ENCODE measurements at places on chromosomes 11 and 22. TPM values are rescaled to one million over a fixed set of nuclear protein-coding genes. Genes with fewer than 3 reads are reported as not detected.

DNA sequence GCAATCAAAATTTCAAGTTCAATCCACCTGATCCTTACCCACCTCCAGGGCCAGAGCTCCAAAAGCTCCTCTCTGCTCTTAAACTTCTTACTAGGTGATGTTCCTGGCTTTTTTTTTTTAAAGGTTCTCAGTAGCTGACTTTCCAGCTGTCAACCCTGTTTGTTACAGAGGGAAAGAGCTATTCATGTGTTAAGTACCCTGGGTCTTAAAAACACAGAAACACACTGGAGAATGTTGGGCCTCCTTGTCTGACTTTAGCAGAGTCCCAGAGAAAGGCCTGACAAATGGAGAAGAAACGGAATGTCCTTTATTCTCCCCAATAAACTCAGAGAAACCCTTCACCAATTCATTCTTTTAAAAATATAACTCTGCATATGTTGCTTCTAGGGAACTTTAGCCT lies 3.2 kb downstream of the LRRC4C start:
- no peaks in the 10 kb centered on the region for H3K36me3 ChIP-seq
- H3K27ac ChIP-seq, result no peak overlapping the region
- no peaks in the 10 kb centered on the region for H3K4me1 ChIP-seq
- H3K27me3 ChIP-seq, result peaks cover 14% of the 10 kb centered on the region
- no peak for DNase-seq
- no peak overlapping the region for H3K4me3 ChIP-seq

DNA sequence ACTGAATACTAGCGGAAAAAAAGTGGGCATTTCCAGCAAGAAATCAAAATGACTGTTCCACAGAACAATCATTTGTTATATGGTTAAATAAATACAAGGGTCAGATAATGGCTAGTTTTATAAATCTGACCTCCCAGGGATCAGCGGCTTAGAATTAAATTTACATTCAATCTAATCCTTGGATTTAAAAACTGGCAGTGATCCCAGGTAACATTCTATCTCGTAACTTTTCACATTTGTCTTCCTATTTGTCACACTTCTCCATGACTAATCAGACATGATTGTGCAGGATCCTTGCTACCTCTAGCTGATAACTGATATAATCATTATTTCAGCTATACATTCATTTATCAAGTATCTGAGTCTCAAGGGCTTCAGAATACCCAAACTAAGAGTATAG lies 2.9 kb upstream of the MMP3 start:
- H3K27me3 ChIP-seq, result peaks cover 12% of the 10 kb centered on the region
- H3K36me3 ChIP-seq, result no peaks in the 10 kb centered on the region
- no peak overlapping the region for H3K4me3 ChIP-seq
- no peak for DNase-seq
- H3K4me1 ChIP-seq, result no peaks in the 10 kb centered on the region

Gene AMBRA1
- total RNA-seq, result 26.4 TPM

GRCh38 chr11:35859301-35859700 lies 84.6 kb upstream of the LDLRAD3 start:
- H3K27me3 ChIP-seq, result peaks cover 2% of the 10 kb centered on the region
- no peak overlapping the region for H3K4me3 ChIP-seq

Gene NUCB2
- total RNA-seq, result 59.9 TPM

- peak; percentile 11 for DNase-seq
- H3K36me3 ChIP-seq, result peaks cover 4% of the 10 kb centered on the region
- no peak overlapping the region for H3K27ac ChIP-seq
Observed at GRCh38 chr11:10208131-10208575, 85.9 kb downstream of the SBF2 start.

DNA sequence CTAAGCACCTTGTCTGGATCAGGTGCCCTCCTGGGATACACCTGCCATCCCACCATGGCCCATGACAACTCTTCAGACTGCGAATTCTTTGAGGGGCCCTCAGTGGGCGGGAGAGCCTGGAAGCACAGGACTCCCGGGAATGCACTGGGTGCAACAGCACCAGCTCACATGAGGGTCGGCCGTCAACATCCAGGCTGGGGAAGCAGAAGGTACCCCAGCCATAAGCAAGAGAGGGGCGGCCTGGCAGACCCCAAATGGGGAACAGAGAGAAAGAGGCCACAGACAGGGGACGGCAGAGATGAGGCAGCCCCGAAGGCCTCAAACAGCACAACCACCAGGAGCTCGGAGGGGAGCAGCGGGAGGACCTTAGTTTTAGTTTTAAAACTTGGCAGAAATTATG lies 94.4 kb downstream of the PHF21B start:
- H3K4me3 ChIP-seq, result no peak overlapping the region
- H3K36me3 ChIP-seq, result no peaks in the 10 kb centered on the region
- H3K27ac ChIP-seq, result no peak overlapping the region
- peaks cover 3% of the 10 kb centered on the region for H3K27me3 ChIP-seq

Gene ADORA2A
- total RNA-seq, result 31.3 TPM

Gene PNPLA5
- not detected for total RNA-seq

Gene SCGB1A1
- not detected for total RNA-seq

DNA sequence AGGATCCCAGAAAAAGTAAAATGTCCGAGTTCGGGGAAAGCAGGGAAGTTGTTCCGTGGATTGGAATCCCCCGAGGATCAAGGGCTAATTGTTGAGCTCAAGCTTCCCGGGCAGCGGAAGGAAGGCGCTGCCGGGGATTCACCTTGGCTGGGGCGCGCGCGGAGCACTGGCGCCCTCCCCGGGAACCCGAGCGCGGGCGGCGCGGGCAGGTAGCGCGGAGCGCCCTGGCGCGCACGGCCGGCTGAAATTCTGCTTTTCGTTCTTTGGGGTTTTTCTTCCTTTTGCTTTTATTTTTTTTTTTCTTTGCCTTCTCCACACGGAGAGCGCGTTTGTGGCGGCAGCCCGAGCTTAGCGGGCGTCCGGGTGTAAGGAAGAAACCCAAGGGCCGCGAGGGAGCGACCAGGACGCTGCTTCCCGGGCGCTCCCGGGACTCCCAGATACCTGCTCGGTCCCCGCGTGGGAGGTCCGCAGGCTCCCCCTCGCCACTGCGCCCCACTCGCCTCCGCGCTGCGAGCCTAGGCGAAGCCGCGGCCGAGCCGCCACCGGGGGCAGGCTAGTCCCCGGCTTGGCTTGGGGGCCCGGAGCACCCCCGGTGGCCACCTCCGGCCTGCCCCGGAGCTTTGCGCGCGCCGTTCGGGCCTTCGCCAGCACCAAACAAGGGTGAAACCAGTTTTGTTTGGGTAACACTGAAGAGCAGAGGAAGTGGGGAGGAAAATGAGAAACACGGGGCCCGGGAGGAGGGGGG lies 4.8 kb upstream of the IGF2 start:
- H3K27me3 ChIP-seq, result peaks cover 65% of the 10 kb centered on the region
- peaks cover 29% of the 10 kb centered on the region for H3K4me1 ChIP-seq
- H3K4me3 ChIP-seq, result peak overlapping the region; percentile 49
- DNase-seq, result peak; percentile 66
- no peaks in the 10 kb centered on the region for H3K36me3 ChIP-seq

Gene INPP5J
- 0.23 TPM for total RNA-seq

- DNase-seq, result no peak
- H3K4me1 ChIP-seq, result peaks cover 48% of the 10 kb centered on the region
- no peaks in the 10 kb centered on the region for H3K27me3 ChIP-seq
- H3K4me3 ChIP-seq, result no peak overlapping the region
- H3K36me3 ChIP-seq, result peaks cover 64% of the 10 kb centered on the region
- H3K27ac ChIP-seq, result peak overlapping the region; percentile 10
Observed at GRCh38 chr11:12221051-12221535, 110.7 kb downstream of the MICAL2 start.

GRCh38 chr11:17803754-17804334 lies 69.3 kb downstream of the KCNC1 start:
- H3K4me3 ChIP-seq, result no peak overlapping the region
- peaks cover 6% of the 10 kb centered on the region for H3K36me3 ChIP-seq
- H3K27me3 ChIP-seq, result no peaks in the 10 kb centered on the region
- H3K4me1 ChIP-seq, result no peaks in the 10 kb centered on the region
- no peak overlapping the region for H3K27ac ChIP-seq
- DNase-seq, result no peak

GRCh38 chr11:20351751-20352262 lies 11.7 kb upstream of the HTATIP2 start:
- no peak overlapping the region for H3K4me3 ChIP-seq
- no peaks in the 10 kb centered on the region for H3K36me3 ChIP-seq
- no peak for DNase-seq
- H3K4me1 ChIP-seq, result peaks cover 4% of the 10 kb centered on the region

- H3K27ac ChIP-seq, result no peak overlapping the region
- peak; percentile 70 for DNase-seq
- H3K4me3 ChIP-seq, result no peak overlapping the region
- H3K27me3 ChIP-seq, result peaks cover 2% of the 10 kb centered on the region
- no peaks in the 10 kb centered on the region for H3K36me3 ChIP-seq
Observed at GRCh38 chr22:30453731-30454510, 17.9 kb downstream of the SEC14L3 start.

- H3K36me3 ChIP-seq, result peaks cover 52% of the 10 kb centered on the region
- peaks cover 7% of the 10 kb centered on the region for H3K4me1 ChIP-seq
- no peak overlapping the region for H3K27ac ChIP-seq
- no peaks in the 10 kb centered on the region for H3K27me3 ChIP-seq
Observed at GRCh38 chr11:33761471-33761870, 12.8 kb downstream of the FBXO3 start.

DNA sequence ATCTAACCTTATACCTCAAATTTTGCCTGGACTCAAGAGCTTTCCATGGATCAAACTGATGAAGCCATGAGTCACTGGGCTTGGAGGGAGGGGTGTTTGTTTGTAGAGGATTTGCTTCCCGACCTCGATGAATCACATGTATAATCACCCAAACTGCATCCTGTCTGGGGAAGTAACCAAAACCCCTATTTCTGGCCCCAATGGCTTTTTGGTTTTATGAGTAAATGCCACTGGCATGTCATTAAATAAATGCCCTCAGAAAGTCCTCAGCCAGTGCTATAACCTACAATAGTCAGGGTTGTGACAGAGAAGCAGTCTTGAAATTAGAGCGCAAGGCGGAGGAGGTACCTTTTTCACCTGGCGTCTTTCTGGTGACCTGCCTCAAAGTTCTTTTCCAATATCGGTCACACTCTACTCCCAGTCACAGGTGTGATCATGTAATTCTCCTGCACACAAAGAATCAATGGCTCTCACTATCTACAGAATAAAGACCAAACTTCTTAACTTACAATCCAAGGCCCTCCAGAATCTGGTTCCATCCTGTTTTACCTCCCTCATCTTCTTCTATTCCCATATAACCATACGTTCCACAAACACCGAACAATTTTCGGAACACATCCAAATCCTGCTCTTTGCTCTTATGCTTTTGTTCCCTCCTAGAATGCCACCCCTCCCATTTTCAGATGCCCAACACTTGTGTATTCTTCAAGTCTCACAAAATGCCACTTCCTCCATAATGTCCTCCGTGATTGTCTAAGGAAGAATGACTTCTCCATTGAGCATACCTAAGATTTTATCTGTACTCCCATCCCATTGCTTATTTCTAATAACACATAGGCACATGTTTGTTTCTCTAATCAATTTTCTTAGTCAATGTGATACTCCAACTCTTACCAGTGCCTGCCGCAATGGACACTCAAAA lies 81.3 kb upstream of the BLID start:
- H3K27ac ChIP-seq, result no peak overlapping the region
- peaks cover 3% of the 10 kb centered on the region for H3K4me1 ChIP-seq
- DNase-seq, result no peak

DNA sequence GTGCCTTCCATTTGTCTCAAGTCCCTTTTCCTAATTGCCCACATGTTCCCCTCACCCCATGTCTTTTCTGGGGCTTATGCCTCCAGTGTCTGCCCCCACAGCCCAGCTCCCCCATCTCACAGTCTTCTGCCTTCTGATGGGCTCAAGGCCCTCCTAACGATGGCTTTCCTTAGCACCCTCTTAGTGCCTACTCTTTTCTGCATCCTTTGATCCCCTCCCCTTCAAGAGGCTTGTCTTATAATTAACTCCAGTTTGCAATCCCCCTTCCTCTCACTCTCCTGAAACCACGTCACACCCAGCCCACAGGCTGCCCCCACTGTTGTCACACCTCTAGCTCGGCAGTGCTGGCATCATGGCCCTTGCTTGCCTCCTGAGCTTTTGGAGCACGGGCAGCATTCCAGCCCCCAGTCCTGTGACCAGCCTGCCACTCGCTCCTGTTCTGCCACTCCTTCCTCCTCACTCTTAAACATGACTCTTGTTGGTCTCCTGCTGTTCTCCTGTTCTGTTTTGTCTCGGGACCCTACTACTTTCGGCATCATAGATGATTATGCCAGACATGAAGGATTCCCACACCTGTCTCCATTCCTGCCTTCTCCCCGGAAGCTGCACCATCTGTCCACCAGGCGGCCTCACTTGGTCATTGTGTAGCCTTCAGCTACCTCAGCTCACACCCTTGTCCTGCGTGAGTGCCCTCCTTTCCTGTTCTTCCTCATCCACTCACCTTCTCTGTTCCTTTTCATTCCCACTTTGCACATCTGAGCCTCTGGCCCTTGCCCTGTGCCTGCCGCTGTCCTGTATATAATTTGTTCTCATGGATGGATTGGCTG lies 26.1 kb downstream of the UBE2L3 start:
- H3K27ac ChIP-seq, result peak overlapping the region; percentile 23
- H3K27me3 ChIP-seq, result no peaks in the 10 kb centered on the region
- H3K36me3 ChIP-seq, result peaks cover 51% of the 10 kb centered on the region

DNA sequence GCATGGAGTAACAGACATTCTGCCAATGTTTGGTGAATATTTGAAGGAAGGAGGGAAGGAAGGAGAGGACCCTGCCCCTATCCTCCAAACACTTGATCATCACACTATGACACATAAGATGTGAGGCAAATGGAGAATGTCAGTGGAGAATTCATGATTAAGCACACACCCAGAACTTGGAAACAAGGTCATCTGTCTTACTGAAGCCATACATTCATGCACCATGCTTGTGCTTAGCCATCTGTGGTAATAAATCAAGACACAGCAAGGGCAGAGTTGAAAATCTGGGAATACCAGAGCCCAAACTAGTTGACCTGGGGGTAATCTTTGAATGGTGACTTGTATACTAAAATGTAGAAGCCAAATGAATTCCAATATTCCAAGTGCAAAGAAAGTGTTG lies 7.9 kb upstream of the TIMP3 start:
- no peak overlapping the region for H3K4me3 ChIP-seq
- no peak for DNase-seq
- no peaks in the 10 kb centered on the region for H3K36me3 ChIP-seq
- no peak overlapping the region for H3K27ac ChIP-seq
- no peaks in the 10 kb centered on the region for H3K4me1 ChIP-seq
- H3K27me3 ChIP-seq, result peaks cover 17% of the 10 kb centered on the region

Gene MRPL16
- 82.6 TPM for total RNA-seq

Measured in activated CD4-positive, alpha-beta T cell treated with anti-CD3 and anti-CD28 coated beads for 36 hours (primary cell).